Osteocyte (in vitro differentiated cells): ENCODE measurements at places on chromosomes 11 and 22.

DNA sequence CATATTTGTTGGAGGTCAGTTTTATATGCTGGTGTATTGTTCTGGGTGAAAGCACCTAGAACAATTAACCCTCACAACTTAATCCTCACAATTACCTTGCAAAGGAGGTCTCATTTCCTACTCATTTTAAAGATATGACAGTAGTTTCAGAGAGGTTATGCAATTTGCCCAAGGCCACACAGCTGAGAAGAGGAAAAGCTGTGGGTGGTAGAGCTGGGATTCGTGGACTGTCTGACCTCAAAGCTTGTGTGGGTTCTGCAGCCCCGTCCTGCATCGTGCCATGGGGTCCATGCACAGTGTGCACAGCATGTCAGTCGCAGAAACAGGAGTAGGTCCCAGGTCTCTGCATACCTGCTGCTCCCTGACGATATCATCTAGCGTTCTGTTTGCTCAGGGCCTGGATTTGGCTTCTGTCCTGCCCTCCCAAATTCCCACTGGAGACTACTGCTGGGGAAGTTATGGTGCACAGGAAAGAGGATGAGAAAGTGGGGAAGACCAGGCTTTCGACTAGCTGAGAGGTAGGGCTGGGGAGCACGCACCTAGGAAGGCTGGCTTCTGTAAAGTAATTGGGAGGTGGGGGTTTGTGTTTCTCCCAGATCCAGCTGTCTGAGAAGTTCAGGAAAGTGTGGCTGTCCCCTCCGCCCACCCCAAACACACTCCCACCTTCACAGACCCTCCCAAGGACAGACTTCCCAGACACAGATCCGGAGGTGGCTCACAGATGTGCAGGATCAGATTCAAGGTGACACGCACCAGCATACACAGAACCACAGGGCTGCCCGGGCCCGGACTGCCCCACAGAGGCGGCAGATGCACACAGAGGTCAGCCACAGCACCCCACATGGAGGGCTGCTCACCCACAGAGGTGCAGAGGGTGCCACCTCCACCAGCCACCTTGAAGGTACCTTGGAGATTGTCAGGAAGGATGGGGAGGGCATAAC is 2.0 kb downstream of the BACE1 start:
- no peak for DNase-seq

DNA sequence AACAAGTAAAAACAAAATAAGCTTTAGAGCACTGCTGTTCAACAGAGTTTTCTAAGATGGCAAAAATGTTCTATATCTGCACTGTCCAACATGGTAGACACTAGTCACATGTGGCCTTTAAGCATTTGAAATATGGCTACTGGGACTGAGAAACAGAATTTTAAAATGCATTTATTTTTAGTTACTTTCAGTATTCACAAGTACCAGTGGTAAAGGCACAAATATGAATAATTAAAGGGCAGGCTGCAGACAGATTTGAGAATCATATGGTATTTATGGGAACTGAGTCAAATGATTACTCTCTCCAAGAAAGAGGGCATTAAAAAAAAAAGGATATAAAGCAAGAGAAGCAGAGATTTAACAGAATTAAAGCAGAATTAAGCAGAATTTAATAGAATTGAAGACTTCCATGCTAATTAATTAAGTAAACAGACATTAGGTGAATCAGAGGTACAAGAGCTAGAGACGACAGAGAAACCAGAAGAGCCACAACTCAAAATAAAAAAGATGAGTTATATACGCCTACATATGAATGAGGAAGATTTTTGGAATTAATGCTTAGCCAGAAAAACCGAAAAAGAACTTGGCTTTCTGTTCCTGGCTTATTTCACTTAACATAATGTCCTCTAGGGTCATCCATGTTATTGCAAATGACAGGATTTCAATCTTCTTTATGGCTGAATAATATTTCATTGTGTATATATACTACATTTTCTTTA is 160.4 kb downstream of the ATG16L2 start:
- DNase-seq, result no peak

DNA sequence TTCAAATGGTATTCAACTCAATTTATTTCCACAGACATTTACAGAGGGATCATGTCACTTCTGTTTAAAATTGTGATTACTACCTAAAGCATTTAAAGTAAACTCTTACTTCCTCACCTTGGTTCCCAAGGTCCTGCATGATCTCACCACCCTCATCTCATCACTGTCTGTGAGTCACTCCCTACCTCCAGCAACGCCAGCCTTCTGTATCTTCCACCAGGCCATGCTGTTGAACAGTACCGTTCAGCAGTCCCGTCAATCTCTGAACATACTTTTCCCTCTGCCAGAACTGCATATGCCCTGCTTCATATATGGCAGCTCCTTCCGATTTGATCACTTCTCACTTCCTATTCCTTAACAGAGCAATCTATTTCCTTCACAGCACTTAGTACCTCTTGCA is 2.0 kb downstream of the FBXO3 start:
- DNase-seq, result no peak

GRCh38 chr22:37564111-37564711 is 3.9 kb downstream of the CDC42EP1 start:
- no peak for DNase-seq

GRCh38 chr11:45761659-45762058 is 43.3 kb upstream of the SLC35C1 start:
- DNase-seq, result no peak

DNA sequence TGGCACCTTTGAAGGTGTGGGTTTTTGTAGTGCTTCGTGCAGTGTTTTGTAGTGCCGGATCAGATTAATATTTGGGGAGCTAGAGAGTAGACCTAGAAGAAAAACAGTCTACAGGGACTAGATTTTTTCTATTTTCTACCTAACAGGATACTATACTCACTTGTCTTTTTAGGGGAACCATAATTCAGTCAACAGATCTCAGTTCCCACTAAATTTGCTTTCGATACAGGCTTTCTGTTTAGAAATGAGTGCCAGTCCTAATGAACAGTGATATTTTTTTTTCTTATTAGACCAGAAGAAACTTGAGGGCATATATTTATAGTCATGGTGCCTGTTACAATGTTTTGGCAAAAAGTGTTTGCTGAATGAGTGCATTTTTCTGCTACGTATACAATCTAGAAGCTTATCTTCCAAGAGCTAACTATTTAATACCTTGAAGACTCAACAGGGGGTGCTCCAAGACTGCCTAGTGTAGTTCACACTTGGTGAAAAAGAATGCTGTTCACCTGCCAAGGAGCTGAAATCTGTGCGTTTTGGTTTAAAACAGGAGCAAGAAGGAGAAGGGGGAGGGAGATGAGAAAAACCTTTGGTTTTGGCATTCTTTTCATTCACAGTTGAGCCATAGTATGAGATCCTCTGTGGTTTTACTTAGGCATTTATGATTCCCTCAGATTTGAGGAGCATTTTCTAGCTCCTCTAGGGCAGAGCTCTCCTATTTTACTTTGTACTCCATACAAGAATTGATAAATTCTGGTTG is 44.9 kb upstream of the VSTM5 start:
- no peak for DNase-seq

- DNase-seq, result no peak
These were observed 21.2 kb upstream of the MAP6 start for GRCh38 chr11:75689863-75690609.

DNA sequence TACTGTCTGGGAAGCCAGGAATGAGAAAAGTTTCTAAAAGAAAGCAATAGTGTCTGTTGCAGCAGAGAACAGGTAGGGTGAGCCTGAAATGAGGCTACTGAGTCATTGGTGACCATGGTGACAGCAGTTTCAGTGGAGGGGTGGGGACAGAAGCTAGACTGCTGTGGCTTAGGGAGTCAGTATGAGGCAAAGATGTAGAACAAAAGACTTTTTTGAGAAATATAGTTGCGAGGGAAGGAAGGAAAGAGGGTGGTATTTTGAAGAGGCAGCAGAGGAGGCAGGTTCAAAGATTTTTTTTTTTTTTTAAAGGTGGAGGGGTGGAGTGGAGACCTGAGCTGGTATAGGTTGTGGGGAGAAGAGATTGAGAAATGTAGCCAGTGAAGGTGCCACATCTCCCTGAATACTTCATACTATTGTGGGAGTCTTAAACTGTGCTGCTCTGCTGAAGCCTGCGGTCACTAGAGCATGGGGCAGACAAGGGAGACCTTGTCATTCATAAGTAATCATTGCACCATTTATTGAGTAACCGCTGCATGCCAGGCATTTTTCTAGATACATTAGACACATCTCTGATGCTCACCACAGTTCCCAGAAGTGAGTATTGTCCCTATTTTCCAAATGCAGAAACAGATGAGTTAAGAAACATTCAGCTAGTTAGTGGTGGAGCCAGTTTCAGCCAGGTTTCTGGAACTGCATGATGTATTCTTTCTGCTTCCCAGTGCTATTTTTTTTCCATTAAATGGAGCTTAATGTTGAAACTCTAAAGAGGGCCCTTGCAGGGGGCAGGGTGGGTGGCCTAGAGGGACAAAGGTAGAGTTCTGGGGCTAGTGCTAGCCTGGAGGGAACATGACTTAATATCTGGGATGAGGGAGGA is 49.9 kb downstream of the STIM1 start:
- DNase-seq, result no peak

DNA sequence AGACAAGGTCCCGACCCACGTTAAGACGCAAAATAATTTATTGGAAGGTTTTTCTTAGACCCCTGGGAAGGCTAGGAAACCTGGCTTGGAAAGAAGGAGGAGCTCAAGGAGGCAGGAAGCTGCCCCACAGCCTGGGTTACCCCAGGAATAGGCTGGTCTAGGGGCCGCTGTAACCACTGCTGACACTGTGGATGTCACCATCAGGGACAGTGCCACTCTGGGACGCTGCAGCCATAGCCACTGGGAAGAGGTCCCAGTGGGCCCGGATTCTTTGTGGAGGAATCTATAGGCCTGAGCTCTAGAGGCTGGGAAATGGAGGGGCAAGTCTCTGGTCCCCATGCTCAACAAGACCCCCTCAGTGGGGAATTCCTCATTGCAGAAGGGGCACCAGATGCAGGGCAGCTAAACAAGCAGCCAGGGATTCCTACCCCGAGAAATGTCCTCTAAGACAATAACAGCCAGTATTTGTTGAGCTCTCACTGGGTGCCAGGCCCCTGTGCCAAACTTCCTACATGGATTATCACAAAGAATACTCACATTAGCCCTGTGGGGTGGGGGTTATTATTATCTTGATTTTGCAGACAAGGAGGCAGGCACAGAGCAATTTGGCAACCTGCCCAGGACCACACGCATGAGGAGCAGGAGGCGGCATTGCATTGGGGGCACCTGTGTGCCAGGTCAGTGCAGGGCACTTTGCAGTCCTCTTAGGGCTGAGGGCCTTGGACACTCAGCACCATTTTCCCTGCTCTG is 19.5 kb upstream of the CHKA start:
- no peak for DNase-seq

DNA sequence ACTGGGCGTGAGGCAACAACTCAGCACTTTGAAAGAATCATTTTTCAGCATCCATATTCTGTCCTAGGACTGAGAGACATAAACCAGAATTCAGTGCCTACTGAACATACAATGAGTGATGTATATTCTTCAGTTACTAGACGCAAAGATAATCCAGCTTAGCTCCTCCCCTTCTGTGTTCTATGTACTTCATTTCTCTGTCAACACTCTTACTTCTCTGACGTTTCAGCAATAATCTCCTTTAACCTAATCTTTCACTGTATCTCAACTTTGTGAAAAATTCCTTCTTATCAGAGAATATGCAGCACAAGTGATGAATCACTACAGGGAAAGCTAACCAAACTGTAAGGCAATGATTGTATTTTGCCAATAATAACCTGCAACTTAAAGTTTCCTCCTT is 2.5 kb upstream of the OR51B5 start:
- no peak for DNase-seq

DNA sequence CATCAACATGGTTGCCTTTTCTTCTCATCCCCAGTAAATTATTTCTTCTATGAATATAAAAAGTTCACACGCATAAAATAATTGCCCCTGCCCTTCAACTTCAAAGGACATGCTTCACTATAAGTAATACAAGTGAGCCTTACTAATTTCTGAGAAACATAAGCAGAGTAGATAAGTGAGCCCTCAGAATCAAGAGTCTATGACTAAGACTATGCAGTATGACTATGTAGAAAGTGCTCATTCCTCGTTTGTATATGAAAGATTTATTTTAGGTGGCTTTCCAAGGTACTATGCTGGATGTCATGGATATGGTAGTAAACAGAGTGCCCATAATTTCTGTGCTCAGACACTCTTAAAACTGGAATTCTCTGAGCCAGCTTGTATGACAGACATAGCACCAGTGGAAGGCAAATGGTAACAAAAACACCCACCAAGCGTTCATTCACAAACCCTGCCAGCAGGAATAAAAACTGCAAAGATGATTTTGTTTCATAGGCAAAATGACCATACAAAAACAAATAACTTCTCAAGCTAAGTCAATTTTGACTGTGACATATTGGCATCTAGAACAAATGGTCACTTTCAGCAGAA is 189.8 kb downstream of the CADM1 start:
- no peak for DNase-seq

DNA sequence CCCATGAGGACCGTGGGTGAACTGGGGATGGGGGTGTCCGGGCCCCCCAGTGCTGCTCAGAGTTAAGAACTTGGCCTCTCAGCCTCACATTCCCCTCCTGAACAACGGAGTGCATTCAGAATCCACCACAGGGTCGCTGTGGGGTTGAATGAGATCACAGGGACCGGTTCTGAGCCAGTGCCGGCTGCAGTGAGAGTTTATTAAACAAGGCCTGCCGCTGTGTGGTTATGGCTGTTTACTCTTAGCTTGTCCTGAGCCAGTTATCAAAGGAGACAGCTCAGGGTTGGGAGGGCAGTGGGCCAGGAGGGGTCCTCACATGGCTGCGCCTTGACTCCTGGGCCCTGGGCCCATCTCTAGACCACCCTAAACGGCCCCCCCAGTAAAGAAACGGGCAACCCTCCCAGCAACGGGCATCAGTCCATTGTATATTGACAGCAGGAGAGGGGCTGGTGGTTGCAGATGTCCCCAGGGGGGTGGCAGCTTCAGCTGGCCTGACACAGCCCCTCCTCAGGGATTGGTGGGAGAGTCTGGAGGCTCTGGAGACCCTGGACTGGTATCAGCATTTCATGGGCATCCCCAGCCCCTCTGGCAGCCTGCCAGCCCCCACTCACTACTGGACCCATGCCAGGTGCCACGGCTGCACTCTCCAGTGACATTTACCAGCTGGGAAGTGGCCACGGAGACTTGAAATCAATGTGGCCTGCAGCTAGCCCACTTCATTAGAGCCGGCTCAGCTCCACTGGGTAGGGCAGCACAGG is 15.1 kb upstream of the CABP7 start:
- no peak for DNase-seq

- DNase-seq, result no peak
These were observed 68.2 kb upstream of the EED start for GRCh38 chr11:86176165-86176884.
